Kidney capillary endothelial cell (primary cell): ENCODE measurements at places on chromosomes 5 and 9.

- DNase-seq: no peak
These were observed 32.6 kb upstream of the RASGEF1C start for GRCh38 chr5:180241600-180241999.

GRCh38 chr5:113047733-113048652 lies 71.4 kb downstream of the DCP2 start:
- no peak for DNase-seq

DNA sequence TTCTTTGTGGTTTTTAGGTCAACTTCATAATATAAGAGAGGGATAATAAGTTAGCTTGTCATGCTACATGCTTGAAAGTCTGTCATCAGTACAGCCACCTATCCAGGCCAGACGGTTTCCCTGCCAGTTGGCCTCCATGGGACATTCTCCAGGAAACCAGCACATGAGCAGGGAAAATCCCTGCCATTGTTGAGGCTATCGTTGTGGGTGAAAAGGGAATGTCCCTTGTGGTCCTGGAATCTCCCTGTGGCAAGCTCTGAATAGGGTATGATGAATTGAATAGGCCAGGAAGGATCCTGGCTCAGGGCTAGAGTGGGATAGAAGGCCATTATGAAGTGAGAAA lies 12.3 kb downstream of the F2RL1 start:
- DNase-seq: no peak

DNA sequence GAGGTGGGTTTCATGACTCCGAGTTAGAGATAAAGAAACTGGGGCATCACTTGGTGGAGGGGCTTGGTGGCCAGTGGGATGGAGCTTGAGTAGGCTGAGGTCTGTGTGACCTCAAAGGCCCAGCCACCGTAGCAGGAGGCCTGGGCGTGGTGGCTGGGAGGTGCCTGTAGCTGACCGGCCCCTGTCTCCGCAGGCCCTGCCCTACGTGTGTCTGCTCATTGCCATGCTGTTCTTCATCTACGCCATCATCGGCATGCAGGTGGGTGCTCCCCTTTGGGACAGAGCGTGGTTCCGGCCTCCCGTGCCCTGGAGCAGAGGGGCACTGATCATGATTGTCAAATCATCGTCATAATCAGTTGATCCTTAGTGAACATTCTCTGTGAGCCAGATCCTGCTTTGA lies 196.2 kb downstream of the CACNA1B start:
- no peak for DNase-seq

- DNase-seq: no peak
These were observed 18.1 kb downstream of the FYB1 start for GRCh38 chr5:39201160-39201780.

DNA sequence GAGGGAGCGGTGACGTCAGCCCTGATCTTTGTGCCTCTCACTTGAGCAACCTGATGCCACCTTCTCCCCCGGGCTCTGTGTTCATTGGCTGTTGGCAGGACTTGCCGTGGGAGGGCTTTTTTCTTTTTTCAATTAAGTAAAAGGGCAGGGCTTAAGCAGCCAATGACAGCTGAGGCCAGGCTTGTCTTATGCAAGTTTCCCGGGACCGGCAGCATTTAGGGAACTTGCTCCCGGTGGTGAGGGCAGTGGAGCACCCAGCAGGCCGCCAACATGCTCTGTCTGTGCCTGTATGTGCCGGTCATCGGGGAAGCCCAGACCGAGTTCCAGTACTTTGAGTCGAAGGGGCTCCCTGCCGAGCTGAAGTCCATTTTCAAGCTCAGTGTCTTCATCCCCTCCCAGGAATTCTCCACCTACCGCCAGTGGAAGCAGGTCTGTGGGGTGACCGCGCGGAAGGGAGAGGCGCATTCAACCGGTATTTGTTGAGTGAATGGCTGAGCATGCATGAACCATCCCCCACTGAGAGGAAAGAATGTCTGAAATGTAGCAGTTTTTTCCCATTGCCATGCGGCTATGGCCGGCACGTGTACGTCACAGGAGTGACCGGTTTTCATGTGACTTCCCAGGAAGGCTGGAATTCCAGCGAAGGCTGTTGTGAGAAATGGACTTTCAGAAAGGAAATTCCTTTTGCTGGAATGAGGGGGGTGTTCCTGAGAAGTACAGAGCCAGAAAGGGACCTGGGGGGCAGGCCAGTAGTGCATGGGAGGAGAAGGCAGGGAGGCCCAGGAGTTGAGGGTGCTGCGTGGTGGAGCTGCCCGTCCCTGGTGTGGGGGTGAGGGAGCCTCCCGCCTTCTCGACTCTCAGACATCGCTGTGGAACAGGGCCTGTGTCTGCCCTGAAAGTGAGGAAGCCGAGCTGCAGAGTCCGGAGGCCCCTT lies 29.0 kb downstream of the PTGES2 start:
- DNase-seq: peak; percentile 88

- DNase-seq: no peak
These were observed 328.6 kb downstream of the CYLC2 start for GRCh38 chr9:103323699-103324098.

- DNase-seq: peak; percentile 80
These were observed 62.5 kb upstream of the PLPP1 start for GRCh38 chr5:55597014-55597981.

DNA sequence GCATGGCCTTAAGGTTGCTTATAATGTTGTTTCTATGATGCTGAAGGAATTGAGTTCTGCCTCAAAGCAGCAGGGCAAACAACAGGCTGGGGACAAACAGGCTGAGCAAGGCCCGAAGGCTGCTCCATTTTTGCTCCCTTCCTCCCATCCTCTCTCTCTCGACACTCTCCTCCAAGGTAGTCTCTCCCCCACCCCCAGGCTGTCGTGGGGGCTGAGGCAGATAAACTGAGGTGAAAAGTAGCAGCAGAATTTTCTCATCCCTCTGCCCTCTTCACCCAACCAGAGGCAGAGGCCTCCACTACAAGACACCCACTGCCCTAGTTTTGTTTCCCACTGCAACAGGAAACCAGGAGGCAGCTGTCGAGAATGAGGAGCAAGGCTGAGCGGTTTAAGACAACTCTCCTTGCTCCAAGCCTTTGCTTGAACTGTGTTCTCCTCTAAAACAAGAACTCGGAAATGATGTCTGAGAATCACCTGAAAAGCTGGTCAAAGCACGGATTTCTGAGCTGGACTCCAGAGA lies 13.5 kb upstream of the GNA14 start:
- DNase-seq: no peak

- no peak for DNase-seq
These were observed 16.2 kb upstream of the ITGA1 start for GRCh38 chr5:52771343-52772039.
